Cerebellum (tissue), 4 donors: ENCODE measurements at places on chromosomes 7 and 10.

GRCh38 chr10:33386926-33387325 lies 52.5 kb upstream of the NRP1 start:
- DNase-seq: no peak

- DNase-seq: no peak
Observed at GRCh38 chr7:138745189-138745588, 44.0 kb upstream of the SVOPL start.

DNA sequence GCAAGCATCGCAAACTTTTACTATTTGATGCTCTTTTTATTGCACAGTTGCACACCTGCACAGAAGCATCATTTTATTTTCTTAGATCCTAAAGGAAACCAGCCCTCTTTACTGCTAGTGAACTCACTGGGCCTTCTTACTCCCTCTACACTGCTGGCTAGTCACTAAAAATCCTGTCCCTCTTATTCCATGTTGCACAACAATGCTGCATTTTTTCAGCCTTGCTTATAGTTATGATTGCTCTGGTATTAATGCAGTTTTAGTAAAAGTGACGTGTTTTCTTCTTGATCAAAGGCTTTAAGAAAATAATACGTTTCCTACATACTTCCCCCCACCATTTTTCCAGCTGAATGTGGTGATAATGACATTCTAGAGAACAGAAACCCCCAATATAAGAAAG lies 132.9 kb upstream of the FAM3C start:
- no peak for DNase-seq

- no peak for DNase-seq
Observed at GRCh38 chr10:22016046-22016705, 12.6 kb upstream of the DNAJC1 start.

GRCh38 chr10:92844746-92845145 lies 3.6 kb upstream of the EXOC6 start:
- no peak for DNase-seq

DNA sequence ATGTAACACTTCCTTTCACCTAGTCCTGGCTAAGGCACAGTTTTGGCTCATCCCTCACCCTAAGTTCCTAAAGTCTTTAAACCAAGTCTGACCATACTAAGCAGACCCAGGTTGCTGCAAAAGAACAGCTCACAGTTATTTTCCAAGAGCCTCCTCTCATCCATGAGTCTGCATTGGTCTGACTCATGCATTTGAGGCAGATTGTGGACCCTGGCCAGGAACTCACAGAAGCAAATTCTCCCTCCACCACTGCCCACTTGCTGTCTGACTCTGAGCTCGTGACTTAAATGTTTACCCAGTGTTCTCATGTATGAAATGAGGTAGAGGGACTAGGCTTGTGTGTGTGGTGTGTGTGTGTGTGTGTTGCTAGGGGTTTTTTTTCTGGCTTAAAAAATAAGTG lies 1272.8 kb downstream of the TYW1 start:
- DNase-seq: no peak

DNA sequence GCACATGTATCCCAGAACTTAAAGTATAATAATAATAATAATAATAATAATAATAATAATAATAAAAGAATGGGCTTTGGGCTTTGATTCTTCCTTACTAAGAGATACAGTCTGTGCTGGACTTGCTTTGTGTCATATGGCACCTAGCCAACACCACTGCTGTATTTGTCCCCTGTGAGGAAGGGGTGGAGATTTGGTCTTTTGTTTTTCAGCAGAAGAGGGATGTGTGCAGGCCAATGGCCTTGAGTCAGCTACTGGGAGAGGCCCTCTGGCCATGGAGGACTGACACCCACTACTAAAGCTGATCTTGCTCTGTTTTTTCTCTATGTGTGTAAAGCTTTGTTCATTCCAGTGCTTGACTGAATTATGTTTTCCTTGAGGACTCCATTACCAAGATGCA lies 573.0 kb upstream of the PCDH15 start:
- no peak for DNase-seq

DNA sequence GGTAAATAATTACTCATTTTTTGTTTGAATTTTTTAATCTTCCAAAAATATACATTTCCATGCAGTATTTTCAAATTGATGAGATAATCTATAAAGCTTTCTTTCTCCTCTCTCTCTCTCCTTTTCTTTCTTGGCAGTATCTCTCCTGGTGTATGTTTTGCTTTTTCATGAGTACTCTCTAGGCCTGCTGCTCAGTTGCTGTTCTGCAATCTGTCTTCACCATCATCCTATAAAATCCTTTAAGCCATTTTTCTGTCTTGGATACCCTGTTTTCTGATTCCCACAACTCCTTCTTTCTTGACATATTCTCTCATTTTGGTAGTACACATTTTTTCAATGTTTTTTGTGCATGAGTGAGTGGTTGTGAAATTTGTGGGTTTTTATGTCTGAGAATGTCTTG lies 1558.1 kb upstream of the LRRTM3 start:
- no peak for DNase-seq

GRCh38 chr10:112446055-112446854 lies 459 bp downstream of the ZDHHC6 start:
- DNase-seq: peak; percentile 1

DNA sequence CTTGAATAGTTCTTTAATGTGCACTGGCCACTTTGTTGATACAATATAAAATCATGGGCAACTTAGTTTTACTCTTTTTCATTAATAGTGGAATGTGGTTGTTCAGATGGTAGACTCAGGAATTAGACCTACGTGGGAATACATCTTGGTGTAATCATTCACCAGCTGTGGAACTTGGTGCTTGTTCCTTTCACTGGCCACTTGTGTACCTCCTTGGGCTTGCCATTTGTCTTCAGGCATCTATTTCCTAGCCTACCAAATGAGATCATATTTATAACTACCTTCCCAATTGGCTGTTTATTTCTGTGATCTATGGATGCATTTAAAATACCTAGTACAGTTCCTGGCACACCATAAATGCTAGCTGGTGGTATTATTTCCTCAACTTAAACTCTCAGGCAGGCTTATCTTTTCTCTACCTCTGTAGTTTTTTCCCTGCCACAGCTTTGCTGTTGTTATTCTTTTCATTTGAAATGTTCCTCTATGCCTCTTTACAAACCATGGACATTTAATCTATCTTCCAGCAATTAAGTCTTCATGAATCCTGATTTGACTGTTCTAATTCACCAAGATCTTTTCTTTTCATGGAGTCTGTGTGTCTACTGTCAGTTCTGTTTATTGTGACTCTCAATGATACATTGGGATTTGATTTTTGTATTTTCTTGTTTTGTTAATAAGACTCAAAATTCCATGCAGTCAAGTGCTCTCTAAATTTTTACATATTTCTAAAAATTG lies 113.0 kb downstream of the ADAM22 start:
- DNase-seq: no peak

DNA sequence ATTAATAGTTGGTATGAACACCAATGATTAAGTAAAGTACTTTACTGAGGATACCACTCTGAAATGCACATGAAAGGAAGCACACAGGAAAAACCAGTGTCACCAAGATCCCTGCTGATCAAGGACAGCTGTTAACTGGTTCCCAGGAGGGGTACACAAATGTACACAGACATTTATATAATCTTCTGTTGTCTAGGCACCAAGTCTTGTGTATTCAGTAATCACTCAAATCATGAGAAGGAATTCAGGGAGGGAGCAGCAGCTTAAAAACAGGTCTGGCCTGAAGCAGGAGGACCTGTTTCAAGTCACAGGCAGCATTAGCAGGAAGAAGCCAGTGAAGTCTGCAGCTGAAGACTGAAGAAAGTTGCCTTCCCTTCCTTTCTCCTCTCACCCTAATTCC lies 18.7 kb downstream of the MPP7 start:
- no peak for DNase-seq

DNA sequence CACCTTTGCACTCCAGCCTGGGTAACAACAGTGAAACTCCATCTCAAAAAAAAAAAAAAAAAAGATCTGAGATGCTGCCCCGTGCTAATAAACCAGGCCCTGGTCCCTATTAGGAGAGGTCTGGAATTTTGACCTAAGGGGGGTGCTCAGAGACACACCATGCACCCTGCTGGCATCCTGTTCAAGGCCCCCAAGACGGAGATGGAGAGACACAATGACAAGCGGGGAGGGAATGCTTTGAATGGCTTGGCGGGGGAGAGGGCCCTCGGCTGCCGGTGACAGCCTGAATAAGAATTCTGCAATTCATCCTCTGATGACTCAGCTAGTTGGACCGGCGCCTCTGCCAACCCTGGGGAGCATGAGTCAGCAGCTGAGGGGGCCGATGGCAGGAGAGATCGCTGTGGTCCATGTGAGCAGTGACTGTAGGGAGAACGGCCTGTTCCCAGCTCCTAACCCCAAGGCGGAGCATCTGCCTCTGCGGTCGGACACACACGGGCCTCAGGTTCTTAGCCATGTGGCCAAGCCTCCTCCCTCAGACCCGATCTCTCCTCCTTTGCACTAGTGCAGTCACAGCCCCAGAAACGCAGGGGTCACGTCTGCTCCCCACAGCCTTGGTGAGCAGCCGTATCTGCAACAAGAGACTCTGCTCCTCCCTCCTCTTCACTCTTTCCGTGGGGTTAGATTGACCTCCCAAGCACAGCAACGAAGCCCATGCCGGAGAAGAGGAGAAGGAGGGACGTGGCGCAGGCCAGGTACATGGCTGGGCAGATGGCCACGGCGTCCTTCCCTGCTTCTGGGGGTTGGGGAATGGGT lies 14.9 kb downstream of the TRIM56 start:
- DNase-seq: peak; percentile 69

DNA sequence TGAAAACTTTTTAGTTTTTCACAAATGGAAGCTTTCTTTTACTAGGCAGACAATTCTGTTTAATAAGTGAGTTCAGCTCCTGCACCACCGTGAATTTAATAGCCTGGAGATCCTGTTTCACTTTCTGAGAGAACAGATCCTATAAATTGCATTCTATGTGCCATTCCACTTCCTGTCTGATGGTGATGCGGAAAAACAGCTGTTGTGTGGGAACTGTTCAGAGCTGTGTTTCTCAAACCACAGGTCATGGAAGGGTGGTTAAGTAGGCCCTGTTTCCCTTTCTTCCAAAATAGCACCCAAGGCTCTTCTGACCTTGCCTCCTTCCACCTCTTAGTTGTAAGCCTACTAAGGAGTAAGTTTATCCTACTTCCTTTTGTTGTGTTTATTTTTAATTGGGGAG lies 97.2 kb upstream of the DKK1 start:
- DNase-seq: no peak

- no peak for DNase-seq
Observed at GRCh38 chr10:96496281-96496925, 17.3 kb downstream of the TLL2 start.

- no peak for DNase-seq
Observed at GRCh38 chr10:50275650-50276235, 24.4 kb upstream of the ASAH2 start.

GRCh38 chr7:27269455-27269854 lies 26.9 kb downstream of the EVX1 start:
- DNase-seq: no peak

GRCh38 chr10:22611425-22612115 lies 102.8 kb downstream of the PIP4K2A start:
- DNase-seq: no peak

DNA sequence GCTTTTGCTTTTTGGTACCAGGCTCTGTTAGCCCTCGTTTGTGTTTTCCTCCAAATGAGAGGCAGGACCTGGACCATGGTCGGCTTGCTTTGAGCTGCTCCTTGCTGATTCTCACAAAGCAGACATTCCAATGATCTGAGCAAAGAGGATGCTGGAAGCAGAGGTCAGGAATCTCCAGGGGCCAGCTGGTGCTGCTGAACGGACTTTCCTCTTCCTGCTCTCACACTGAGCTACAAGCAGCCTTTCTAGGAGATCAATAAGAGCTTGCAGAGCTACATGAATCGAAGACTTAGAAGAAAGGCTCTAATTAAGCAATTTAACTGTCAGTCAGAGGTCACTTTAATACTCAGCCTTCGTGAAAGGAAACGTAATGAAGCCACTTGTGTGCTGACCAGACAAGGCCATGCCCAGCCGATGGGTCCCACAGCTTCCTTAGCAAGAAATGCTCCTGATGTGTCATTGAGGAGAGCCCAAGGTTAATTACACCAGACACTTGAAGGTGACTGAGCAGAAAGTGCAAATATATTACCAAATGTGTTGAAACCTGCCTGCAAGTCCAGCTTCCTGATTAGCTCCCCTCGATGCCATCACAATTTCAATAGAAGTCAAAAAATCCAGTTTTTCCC lies 151.3 kb upstream of the RSU1 start:
- DNase-seq: no peak

- no peak for DNase-seq
Observed at GRCh38 chr7:15491361-15491760, 70.5 kb downstream of the AGMO start.

DNA sequence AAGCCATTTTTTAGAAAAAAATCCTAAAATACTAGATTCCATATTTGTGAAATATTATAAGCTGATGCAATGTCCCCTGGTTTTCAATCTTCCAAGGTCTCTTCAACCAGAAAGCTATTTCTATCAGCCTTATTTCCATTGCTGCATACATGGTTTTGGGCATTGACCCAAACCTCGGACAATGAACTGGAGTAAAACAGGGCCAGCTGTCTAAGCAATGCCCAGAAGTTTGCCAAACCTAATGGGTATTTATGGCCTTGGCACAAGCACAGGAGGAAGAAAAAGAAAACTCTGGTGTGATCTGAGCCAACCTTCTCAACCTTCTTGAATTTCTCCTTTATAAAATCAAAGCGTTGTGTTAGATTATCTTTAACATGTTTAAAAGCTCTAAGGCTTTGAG lies 402.3 kb downstream of the DNAJB9 start:
- DNase-seq: no peak

- DNase-seq: no peak
Observed at GRCh38 chr10:4183761-4184261, 398.8 kb upstream of the KLF6 start.

- DNase-seq: no peak
Observed at GRCh38 chr10:83987216-83987615, 152.1 kb upstream of the GHITM start.

DNA sequence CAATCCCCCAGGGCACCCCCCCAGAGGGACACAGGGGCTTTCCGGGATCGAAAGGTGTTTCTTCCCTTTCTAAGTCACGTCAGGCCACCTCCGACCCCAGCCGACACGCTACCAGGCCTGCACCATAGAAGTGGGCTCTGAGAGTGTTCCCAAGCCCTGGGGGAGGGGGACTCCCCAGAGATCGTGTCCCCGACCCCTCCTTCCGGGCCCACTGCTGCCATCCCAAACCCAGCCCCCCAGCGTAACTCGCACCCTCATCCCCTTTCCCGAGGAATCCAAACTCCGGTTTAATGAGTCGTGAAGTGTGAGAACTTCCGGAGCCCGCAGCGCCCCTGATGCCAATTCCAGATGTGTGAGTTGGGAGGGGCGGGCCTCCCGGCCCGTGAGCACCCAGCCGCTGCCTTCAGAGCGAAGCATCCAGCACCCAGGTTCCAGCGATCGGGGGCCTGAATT lies 11.3 kb downstream of the UNCX start:
- DNase-seq: no peak

GRCh38 chr7:42262964-42263363 lies 26.0 kb upstream of the GLI3 start:
- DNase-seq: no peak
